CD4-positive, alpha-beta T cell treated with Interleukin-15 for 4 hours (primary cell): ENCODE measurements at places on chromosomes 6 and 20.

GRCh38 chr6:45054610-45055009 lies 273.5 kb upstream of the RUNX2 start:
- no peak for DNase-seq

DNA sequence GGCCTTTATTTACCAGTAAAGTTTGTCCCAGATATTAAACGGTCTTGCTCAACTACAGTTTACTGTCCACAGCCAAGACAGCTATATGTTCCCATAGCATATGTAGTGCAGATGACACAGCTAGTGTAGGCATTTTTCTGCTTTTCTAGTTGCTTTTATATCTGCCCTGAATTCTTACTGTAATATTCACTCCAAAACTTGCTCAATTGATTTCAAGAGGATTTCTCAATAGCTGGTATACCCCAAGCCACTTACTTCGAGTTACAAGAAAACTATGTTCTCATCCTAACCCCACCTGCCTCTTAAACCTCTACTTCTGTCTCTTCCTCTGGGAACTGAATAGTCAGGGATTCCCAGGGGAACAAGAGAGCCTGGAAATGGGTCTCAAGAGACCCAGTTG lies 18.9 kb upstream of the ROS1 start:
- DNase-seq, result no peak

DNA sequence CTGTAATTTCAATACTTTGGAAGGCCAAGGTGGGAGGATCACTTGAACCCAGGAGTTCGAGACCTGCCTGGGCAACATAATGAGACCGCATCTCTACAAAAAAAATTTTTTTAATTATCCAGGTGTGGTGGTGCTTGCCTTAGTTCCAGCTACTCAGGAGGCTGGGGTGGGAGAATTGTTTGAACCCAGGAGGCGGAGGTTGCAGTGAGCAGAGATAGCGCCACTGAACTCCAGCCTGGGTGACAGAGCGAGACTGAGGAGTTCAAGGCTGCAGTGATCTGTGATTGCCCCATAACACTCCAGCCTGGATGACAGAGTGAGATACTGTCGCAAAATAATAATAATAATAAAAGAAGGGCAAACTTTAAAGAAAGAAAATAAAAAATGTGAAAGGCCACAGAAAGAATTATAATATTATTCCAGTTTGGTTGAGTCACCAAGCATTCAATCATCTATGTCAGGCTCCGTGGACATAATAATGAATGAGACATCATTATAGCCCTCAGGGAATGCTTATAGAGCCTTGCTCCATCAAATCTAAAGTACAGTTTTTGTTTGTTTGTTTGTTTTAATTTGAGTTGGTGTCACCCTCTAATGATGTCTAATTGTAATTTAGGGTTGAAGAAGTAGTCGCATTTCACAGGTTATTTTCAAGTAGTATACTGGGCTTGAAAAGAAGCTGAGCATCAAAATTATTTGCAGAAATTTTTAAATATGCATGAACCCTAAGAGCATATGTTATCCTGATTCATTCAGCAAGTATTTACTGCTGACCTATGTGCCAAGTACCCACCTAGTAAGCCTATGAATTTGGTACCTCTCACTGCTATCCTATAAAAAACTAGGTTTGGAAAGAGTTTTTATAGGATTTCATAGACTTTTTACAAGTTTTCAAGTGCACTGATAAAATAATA lies 15.1 kb downstream of the GLYATL3 start:
- no peak for DNase-seq

- DNase-seq, result no peak
These were observed 38.9 kb downstream of the JARID2 start for GRCh38 chr6:15284743-15285142.

DNA sequence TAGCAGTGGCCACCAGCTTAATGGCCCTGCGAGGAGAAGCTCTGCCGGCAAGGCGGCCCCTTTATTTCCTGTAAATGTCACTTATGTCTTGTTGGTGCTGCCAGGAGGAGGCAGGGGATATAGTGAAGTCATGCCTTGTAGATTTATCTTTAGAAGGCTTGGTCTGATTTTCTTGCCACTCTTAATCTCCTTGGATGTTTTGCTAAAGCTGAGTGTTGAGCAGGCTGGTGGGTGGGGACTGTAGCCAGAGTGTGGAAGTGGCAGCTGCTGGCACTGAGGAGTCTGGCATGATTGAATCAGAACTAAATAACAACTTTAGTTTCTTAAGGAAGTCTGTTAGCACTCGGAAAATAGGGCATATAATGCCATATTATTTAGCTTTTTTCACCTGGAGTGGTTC lies 77.9 kb downstream of the PHF20 start:
- DNase-seq, result no peak

DNA sequence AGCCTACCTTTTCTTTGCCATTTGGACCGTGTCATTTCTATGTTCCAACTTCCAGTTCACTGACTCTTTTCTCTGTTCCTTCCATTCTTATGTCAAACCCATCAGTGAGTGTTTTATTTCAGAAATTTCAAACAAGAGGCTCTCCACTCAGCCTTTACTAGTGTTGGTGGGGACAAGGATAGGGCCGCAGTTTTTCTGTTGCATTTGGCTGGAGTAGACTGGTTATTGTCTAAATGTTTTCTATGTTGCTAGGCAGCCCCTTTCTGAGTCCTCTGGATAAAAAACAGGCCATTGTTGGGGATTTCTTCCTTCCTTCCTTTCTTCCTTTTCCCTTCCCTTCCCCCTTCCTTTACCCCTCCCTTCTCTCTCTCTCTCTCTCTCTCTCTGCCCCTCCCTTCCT lies 288.6 kb downstream of the PRKN start:
- DNase-seq, result no peak

DNA sequence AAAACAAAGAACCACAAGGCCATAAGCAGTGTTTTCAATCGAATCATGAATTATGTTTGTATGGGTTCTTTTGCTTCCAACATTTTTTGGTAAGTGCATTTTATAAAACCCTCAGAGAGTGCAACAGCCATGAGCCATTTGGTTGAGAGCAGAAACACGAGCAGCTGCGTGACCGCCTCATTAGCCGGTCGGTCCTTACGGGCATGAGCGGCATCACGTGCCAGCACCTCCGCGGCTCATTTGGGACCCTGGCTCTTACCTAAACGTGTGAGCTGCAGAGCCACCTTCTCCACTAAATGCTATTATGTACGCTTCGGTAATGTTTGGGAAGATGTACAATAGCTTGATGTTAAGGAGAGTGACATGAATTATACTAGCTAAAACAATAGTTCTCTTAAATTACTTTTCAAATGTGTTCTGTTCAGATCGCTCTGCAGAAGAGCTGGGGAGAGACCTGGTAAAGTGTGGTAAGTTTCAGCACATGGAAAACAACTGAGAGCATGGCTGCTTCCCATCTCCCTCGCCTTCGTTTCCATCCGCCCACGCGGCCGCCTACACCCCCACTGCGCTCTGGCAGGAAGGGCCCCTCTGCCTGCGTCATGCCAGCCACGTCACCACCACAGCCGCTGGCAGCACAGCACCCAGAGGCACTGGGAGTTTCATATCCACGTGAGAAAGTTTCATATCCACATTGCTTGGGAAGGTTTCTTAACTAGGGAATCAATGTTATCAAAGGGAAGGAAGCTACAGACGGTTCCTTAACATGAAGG lies 23.7 kb upstream of the PDE10A start:
- DNase-seq, result no peak

- DNase-seq, result no peak
These were observed 26.4 kb downstream of the ZFAND3 start for GRCh38 chr6:37845930-37846329.

GRCh38 chr6:98639089-98639635 lies 195.2 kb upstream of the POU3F2 start:
- DNase-seq, result no peak

DNA sequence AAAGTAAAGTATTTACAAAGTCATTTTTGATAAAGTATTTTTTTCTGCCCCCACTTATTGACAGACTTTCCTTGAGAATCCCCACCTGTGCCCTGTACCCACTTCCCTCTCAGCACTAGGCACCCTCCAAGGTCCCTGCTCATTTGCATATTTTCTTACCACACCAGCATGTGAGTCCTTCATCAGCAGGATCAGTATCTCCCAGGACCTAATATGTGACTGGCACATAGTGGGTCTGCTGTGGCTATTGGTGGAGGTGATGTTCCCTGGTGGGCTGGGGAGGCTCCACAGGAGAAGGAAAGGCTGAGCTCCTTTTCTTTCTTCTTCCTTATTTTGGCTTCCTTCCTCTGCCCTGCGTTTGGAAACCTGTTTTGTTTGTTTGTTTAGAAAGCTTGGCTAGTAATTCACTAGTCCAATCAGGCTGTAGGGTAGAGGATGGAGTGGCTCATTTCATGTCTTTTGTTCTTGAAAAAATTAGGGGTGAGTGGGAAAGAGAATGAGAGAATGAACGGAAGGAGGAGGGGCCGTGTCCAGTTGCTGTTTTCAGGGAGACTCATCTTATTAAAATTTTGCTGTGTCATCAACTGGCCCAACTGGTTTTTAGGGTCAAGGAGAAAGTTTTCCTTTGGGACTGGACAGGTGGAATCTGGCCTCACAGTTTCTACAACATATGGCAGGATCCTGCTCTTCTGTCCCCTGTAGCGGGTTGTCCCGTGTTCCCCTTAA lies 2.8 kb upstream of the RNF24 start:
- no peak for DNase-seq

DNA sequence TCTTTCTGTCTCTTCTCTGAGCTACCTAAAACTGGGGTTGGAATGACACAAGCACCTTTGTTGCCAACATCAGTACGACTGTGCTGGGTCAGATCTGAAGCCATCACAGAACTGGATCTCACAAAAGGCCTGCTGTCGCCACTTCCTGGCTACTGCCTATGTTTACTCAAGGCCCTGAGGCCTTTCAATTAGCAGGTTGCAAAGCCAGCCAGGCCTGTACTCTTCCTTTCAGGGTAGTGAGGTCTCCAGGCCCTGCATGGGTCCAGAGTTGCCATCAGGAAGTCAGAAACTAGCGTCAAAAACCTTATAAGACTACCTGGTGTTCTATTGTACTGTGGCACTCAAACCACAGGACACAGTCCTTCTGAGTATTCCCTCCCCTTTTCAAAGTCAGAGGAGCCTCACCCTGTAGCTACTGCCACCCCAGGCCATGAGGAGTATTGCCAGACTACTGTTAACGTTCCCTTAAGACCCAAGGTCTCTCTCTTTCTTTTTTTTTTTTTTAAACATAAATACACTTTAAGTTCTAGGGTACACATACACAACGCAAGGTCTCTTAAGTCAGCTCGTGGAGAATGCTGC lies 937.4 kb upstream of the GJE1 start:
- no peak for DNase-seq

- no peak for DNase-seq
These were observed 144.9 kb downstream of the TRMT11 start for GRCh38 chr6:126131246-126131645.

DNA sequence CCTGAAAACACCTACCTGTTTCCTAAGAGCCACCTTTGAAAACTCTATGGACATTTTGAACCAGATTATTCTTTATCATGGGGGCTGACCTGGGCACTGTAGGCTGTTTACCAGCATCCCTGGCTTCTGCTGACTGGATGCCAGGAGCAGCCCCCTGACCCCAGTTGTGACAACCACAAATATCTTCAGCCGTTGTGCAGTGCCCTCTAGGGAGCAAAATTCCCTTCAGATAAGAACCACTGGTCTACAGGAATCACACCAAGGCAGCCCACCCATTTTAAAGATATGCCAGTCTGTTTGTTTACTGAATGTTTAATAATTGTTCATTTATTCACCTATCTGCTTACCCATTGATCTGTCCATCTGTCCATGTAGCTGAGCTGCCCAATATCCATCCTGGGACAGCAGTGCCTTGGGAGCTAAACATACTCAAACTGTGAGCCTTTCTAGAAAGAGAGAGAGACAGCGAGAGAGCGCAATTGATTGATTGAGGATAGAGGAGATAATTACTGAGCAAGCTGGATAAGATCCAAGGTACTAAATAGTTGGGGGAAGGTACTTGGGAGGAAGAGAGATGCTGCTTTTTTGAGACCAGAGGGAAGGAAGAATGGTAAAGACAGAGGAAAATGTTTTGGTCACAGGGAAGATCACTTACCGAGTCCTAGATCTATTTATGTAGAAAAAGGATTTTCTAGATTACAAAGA lies 276.8 kb downstream of the NRN1 start:
- DNase-seq, result no peak

GRCh38 chr6:33822575-33823395 lies 19.0 kb upstream of the MLN start:
- DNase-seq, result no peak

DNA sequence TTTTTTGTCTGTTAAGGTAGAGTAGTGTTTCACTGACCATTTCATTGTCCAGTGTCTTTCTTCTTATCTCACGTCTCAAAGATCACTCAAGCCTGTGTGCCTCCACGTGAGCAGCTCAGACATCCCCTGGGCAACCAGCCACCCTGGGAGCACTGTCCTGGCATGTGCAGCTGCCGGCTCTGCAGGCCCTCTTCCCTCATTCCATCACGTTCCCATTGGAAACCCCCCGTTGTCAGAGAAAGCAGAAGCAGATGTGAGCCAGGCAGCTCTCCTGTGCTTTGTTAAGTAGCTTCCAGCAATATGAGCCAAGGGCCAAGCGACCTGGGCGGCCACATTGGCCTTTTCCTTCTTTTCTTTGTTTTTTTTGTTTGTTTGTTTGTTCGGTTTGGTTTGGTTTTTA lies 233.2 kb upstream of the SYNDIG1 start:
- no peak for DNase-seq

DNA sequence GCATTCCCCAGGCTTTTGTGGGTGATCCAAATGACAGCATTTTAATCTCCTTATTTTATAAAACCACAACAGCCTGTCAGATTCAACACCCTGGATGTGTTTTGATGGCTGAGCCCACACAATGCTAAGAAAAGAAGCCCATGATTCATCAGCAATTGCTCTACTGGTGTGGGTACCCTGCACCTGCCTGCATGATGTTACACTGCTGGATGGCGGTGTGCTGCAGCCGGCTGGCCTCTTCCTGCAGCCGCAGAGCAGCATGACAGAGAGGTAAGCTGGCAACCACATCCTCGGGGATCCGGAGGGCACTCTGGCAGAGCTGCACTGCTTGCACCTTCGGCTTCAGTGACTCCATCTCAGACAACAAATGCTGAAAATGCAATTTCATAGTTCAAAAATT lies 327.5 kb downstream of the SYNE1 start:
- DNase-seq, result peak; percentile 73

- no peak for DNase-seq
These were observed 1.0 kb downstream of the GINM1 start for GRCh38 chr6:149567194-149567586.

DNA sequence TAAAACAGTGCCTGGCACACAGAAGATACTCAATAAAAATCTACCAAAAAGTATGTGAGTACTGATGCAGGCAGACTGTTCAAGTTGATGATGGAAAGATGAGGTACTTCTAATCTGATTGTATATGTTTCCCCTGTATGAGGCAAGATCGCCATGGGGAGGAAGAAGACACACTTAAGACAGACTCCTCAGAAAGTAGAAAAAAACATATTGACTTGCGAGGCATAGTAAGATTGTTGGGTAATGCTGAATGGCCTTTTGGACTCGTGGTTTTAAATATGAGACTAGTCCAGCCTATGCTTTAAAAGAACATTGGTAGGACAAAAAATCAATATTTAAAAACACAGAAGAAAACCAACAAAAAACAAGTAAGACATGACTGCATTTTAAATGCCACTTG lies 72.6 kb downstream of the SHPRH start:
- no peak for DNase-seq
